ENCODE measurements at places on chromosomes 13 and 19.
A peak's percentile ranks its signal among the peaks of the same experiment; 100 is the strongest.

- DNase-seq = no peak
Measured at GRCh38 chr19:798415-799075, 1.3 kb downstream of the PTBP1 start.

GRCh38 chr19:31589109-31589508 is 239.9 kb upstream of the TSHZ3 start:
- DNase-seq = no peak

DNA sequence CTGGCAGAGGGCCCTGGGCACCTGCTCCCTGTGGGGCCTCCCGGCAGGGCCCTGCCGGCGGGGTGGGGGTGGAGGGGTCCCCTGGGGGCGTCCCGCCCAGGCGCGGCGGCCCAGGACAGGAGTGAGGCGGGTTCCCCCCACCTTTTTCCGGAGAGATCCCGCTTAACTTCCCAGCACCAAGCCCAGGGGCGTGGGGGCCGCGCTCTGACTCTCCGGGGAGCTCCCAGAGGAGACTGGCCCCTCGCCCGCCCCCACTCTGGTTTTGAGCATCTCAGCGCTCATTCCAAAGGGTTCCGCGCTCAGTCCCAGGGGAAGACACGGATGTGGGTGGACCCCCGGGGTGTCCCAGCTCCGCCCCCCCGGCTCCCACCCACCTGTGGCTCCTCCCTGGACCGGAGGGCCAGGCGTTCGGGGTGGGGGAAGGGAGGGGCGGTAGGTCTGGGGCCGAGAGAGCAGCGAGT is 476 bp downstream of the C2CD4C start:
- DNase-seq = no peak

DNA sequence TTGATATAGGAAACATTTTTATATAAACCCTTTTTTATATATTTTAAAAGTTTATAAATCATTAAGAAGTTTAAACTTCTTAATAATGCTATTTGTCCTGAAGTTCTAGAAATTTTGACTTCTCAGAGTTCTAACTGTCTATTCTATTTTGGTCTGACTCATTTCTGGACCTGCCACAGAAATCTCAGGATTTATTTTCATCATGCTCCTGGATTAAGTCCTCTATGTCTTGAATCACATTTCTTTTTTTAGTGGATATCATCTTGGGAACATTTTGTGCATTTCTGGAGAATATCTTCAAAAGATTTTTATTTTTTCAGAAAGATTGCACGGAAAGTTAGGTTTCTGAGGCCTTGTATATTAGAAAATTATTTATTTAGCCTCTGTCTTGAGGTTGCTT is 289.1 kb downstream of the NDFIP2 start:
- DNase-seq = no peak

GRCh38 chr13:40792284-40793051 is 3.1 kb downstream of the SLC25A15 start:
- DNase-seq = no peak

DNA sequence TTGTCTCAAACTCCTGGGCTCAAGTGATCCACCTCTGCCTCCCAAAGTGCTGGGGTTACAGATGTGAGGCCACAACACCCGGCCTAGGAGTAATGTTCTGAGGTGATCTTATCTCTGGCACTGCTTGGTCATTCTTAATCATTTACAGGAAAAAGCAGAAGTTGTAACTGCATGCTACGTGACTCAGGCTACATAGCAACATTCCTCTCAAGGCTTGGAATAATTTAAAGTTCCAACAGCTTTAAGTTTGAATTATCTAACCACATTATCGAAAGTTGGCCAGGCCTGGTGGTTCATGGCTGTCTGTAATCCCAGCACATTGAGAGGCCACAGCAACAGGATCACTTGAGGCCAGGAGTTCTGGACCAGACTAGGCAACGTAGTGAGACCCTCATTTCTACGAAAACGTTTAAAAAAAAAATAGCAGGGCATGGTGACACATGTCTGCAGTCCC is 3.9 kb upstream of the B9D2 start:
- peak; percentile 96 for DNase-seq

DNA sequence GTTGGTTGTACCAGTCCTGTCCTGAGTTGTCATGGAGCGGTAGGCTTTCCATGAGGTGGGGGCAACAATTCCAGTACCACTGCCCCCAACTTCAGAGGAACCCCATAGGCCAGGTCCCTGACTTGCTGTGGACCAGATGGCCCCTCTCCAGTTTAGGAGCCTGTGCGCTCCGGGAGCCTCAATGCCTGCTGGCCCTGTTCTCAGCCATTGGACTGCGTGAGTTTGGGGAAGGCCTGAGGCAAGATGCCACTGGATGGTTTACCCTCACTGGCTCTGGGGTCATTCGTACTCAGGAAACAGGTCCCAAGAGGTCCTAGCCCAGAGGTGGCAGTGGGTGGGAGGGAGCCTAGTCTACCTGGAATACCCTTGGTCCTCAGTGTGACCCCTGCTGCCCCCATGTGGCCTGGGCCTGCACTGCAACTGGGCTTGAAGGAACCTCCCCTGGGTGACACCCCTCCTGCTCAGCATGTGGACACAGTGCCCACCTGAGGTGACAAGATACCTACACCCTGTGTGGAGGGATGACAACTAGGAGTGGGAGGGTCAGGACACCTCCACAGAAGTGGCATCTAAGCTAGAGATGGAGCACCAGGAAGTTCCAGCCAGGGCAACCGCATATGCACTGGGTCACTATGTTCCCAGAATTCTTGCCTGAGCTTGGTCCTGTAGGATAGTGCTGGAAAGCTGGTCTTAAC is 6.0 kb upstream of the PRR19 start:
- peak; percentile 68 for DNase-seq
